Ureter (tissue), 1 donor: ENCODE measurements at places on chromosomes 2 and 18. TPM values are rescaled to one million over a fixed set of nuclear protein-coding genes. Genes with fewer than 3 reads are reported as not detected.

GRCh38 chr2:187261705-187262104 is 186.3 kb downstream of the CALCRL start:
- DNase-seq = no peak

- DNase-seq = peak; percentile 86
Measured at GRCh38 chr2:217789003-217789735, 213.6 kb downstream of the TNS1 start.

DNA sequence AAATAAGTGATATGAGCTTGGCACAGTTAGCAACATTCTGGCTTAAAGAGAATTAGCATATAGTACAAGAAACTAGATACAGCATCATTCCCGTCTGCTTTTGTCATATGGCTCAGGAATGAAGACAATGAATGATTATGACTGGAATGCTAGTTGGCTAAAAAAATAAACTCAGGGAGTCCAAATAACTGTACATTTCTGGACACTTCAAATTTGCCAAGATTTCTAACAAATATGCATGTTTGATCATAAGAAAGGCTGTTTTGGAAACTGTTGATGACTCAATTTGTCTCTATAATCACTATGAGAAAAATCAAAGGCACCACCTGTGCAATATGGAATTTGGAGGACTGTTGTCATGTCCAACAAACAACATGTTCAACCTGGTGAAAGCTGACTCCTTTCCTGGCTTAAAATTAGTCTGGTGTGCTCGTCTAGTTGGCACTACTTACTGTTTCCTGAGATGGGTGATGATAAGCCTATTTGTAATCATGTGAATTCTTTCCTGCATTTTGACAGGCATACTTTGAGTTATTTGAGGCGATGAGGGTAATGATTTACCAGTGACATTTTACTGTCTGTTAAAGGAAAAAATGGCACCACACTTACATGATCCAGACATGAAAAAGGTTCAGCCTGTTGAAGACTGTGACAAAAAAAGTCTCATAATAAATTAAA is 133.9 kb upstream of the CDH20 start:
- no peak for DNase-seq

GRCh38 chr2:165698444-165698884 is 95.6 kb downstream of the GALNT3 start:
- no peak for DNase-seq

GRCh38 chr2:102053096-102053495 is 61.3 kb downstream of the IL1R2 start:
- DNase-seq = peak; percentile 38

GRCh38 chr2:114864901-114865300 is 422.5 kb downstream of the DPP10 start:
- no peak for DNase-seq

DNA sequence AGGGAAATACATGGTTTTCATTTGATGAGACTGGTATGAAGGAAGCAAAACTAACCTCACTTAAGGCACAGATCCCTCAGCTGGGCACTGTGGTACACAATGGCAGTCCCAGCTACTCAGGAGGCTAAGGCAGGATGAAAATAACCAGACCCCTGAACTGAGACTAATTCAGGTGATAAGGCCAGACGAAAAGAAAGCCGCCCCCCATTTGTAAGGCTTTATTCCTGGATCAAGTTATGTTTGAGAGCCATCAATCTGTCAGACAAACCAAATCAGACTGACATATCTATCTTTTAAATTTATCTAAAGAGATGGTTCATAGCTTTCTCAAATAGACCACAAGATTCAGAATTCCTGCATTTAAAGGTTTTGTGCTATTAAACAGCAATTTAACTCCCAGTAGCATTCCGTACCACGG is 4.1 kb downstream of the SRSF7 start:
- no peak for DNase-seq

Gene NTSR2
- total RNA-seq = not detected

Gene SERPINB7
- not detected for total RNA-seq

Gene SULT1C2
- total RNA-seq = 4.1 TPM

Gene MC4R
- total RNA-seq = not detected

Gene LAPTM4A
- 227 TPM for total RNA-seq
